ENCODE measurements at places on chromosomes 7 and 10.

- DNase-seq: peak; percentile 35
Observed at GRCh38 chr10:102396317-102396650, 779 bp downstream of the NFKB2 start.

GRCh38 chr10:10626734-10627133 is 390.9 kb upstream of the CELF2 start:
- DNase-seq: no peak

GRCh38 chr10:94645285-94645684 is 38.2 kb upstream of the CYP2C18 start:
- DNase-seq: no peak

GRCh38 chr7:152868122-152869040 is 108.8 kb downstream of the ACTR3B start:
- DNase-seq: no peak

Measured in large intestine (tissue), 12 donors.